Epithelial cell of proximal tubule (primary cell): ENCODE measurements at places on chromosomes 12 and 14.

- no peak for DNase-seq
These were observed 338.6 kb downstream of the PCNX1 start for GRCh38 chr14:71245659-71246361.

DNA sequence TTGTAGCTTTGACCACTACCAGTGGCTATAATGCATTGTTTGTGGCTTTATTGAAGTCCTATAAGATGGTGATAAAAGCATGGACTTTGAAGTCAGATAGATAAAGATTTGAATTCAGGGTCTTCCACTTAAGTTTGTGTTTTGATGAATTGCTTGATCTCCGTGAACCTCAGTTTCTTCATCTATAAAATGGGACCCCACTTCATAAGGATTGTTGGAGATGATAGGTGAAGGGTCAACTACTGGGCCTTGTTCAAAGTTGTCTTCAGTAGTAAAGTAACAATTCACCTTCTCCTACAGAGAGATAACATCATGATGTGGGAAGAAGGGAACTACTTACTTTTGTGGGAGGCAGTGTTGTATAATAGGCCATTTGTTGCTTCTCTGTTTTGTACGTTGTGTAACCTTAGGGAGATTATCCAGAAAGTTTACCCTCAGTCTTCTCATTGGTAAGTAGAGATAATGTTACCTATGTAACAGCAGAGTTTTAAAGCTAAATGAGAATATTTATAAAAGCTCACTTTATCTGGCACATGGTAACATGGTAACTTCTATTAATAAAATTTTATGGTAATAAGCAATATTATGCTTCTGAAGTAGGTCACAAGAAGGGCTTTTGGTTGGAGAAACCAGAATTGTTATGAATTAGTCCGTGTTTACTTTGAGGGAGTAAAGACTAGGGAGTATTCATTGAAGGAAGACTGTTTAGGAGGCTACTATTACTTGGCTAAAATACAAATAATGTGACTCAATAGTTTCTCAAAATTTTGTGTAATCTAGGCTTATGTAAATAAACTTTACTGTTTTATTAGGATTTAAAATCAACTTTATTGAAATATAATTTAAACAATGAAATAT is 15.1 kb downstream of the ADIPOR2 start:
- no peak for DNase-seq

GRCh38 chr12:110104188-110105094 is 19.7 kb upstream of the IFT81 start:
- no peak for DNase-seq

GRCh38 chr12:39378341-39378740 is 64.6 kb downstream of the KIF21A start:
- no peak for DNase-seq

- no peak for DNase-seq
These were observed 490.7 kb downstream of the EGLN3 start for GRCh38 chr14:33460164-33460563.

DNA sequence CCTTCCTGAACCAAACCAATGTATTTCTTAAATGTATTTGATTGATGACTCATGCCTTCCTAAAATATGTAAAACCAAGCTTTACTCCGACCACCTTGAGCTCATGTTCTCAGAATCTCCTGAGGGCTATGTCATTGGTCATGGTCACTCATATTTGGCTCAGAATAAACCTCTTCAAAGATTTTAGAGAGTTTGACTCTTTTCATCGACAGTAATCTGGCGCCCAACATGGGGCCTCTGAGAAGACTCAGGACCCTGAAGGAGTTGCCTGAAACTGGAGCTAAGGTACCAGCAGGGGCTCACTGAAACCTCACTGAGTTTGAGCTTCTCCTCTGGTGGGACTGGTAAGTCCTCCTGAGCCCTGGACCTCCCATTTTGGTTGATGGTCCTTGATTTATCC is 17.2 kb upstream of the PSMC1 start:
- no peak for DNase-seq

DNA sequence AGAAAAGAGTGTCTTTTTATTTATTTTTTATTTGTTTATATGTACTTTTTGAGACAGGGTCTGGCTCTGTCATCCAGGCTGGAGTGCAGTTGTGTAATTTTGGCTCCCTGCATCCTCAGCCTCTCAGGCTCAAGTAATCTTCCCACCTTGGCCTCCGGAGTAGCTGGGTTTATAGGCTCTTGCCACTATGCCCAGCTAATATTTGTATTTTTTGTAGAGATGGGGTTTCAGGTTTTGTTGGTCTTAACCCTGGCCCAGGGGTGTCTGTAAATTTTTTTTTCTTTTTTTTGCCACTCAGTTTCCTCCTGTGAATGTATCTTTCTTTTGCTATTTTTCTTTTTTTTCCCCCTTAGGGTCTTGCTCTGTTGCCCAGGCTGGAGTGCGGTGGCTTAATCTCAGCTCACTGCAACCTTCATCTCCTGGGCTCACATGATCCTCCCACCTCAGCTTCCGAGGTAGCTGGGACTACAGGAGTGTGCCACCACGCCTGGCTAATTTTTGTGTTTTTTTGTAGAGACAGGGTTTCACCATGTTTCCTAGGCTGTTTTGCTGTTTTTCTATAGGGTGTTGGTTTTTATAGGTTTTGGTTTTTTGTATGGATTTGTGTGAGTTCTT is 11.0 kb downstream of the RCOR1 start:
- DNase-seq, result no peak

- no peak for DNase-seq
These were observed 9.7 kb downstream of the AQP6 start for GRCh38 chr12:49982246-49983087.
